ENCODE measurements at places on chromosomes 4 and X.

DNA sequence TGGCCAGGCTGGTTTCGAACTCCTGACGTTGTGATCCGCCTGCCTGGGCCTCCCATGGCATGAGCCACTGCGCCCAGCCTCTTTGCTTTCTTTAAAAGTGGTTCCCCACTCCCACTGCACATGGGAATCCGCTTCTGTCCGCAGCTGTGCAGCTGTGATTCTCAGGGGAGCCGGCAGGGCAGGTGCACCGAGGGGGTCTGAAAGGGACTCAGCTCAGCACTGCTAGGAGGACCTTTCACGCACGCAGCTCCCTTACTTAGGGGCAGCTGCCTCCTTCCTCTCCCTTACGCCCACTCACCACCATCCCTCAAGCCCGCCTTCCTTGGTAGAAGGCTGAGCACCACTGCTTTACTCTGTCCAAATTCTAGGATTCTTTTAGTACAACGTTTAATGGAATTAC, 40.4 kb upstream of the CYP4V2 start:
- DNase-seq: no peak

DNA sequence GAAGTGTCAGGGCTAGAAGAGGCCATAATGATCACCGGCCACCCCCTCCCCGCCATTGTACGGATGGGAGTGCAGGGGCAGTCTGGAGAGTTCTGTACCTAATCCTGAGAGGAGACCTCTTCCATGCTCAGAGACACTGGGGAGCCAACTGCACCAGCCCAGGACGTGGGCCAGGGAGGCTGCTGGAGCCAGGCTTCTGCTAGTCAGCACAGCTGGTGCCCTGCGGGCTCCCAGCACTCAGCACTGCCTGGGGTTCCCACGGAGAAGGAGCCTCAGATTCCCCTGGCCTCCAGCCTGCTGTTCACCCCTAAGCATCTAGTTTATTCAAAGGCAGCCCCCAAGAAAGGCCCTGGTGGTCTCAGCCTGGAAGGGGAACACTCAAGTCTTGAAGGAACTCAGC, 28.8 kb downstream of the ABLIM2 start:
- no peak for DNase-seq

DNA sequence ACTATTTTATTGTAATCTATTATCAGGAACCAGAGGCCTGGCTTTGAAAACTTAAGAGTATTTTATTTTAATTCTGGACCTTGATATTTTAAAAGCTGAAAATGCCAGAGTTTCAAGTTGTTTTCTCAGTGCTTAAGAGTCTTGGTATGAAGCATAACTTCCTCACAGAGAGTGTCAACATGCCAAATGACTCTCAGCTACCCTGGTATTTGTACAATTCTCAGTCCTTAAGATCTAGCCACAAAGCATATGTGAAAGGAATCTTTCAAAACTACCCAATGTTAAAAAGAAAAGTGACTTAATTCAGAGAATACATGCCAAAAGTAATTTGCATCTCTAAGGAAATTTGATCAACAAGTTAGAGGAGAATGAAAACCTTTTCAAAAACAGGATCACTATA, 171.9 kb downstream of the DKK2 start:
- DNase-seq: no peak

GRCh38 chrX:47380268-47380667, 9.9 kb downstream of the ZNF157 start:
- DNase-seq: no peak

- DNase-seq: no peak
These were observed 43.0 kb downstream of the UNC5C start for GRCh38 chr4:95505799-95506198.

DNA sequence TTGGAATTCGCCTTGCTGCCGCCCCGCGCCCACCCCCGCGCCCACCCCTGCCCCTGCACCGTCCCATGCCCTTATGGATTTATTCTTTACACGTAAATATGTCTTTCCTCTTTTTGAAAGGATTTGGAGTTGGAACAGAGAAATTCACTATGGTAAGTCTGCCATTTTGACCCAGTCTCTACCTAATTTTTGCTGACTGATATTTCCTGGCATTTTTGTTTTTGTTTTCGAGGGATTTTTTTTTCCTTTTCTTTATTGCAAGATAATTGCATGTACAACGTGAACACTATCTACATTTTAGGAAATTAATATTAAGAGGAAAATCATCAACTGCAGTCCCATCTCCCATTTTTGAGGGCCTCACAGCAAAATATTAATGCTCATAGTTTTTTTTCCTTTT, 468 bp upstream of the SPIN2B start:
- DNase-seq: no peak

GRCh38 chrX:96692890-96693289, 8.2 kb downstream of the DIAPH2 start:
- DNase-seq: no peak

GRCh38 chrX:45233531-45233930, 32.9 kb upstream of the DIPK2B start:
- DNase-seq: no peak

DNA sequence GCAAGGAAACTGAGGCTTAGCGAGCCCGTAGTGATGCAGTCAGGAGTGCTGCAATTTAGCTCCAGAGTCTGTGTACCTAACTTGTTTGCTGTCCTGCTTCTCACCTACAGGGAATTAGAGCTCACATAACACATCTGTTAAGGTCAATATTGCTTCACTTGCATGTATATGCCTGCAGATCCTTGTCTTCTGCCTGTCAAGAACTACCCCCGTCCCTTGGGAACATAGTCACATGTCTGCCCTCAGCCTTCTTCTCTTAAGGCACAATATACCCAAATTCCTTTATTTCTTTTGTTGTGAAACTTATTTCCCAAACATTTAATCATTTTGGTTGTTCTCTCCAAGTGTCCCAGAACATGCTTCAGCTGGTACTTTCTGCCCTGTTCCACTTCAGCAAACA, 103.3 kb upstream of the LEF1 start:
- DNase-seq: no peak

DNA sequence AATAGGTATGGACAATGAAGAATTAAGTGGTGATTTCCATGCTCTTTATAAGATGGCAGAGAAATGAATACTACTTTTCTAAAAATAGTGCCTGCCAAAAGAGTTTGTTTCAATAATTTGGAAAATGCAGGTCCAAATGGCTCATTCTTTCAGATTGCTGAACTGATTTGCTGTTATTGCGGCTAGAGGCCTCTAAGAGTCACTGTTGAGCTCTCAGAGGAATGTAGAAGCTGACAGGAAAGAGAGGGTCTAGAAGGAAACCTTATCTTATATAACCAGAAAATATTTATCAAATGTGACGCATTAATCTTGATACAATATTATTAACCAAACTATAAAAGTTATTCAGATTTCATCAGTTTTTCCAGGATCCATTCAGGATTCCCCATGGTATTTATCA, 65.7 kb upstream of the PAGE1 start:
- no peak for DNase-seq

DNA sequence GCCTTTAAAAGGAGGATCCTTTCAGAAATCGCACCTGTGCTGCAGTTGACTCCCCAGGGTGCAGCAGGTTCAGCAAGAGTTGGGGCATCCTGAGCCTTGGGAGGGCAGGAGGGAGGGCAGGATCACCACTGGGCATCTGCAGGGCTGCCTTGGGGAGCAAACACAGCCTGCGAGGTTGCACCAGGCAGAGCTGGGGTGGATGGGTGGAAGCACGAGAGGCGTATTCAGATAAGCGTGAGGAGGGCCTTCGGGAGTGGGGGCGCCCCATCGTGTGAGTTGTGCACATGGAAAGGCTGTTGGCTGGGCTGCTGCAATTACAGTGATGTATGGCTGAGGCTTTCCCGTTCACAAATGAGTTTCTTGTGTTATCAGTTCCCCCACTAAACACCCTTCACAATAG, 55.5 kb downstream of the PSAPL1 start:
- no peak for DNase-seq

- DNase-seq: no peak
These were observed 9.4 kb upstream of the NKX1-1 start for GRCh38 chr4:1415681-1415981.

GRCh38 chr4:89660444-89661172, 176.4 kb downstream of the SNCA start:
- DNase-seq: no peak

DNA sequence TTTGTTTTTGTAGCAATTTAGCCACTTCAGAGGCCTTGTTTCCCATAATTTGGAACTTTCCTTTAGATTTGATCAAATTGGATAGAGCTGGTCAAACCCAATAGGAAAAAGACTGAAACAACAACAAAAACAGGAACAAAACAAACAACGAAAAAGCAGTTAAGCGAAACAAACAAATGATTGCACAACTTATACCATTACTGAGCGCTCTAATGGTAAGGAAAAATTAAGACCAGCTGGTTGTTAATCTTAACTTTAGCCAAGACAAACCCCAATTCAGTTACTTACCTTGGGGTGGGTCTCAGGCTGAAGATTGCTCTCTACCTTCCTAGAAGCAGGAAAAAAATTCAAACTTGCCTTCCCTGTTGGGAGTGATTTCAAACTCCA, 38.3 kb downstream of the SPCS3 start:
- no peak for DNase-seq

GRCh38 chr4:156999175-156999517, 27.5 kb upstream of the PDGFC start:
- DNase-seq: no peak

DNA sequence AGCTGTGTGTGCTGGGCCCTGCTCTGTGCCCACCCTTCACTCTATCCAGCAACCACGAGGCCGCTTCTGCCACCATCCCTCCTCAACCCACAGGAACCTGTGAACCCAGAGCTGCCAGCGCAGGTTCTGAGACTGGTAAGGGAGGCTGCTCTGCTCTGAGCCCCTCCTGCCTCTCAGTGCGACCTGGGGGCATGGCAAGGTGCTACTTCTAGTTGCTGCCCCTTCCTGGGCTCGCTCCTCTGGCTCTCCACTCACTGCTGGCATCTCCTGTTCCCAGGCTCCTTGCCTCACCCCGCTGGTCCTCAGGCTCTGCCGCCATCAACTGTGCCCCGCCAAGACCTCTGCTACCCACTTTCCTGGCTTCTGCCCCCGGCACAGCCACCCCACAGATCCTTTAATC, 39.3 kb downstream of the RNF212 start:
- no peak for DNase-seq

- DNase-seq: no peak
These were observed 49.1 kb downstream of the RASGEF1B start for GRCh38 chr4:81422595-81422994.

GRCh38 chr4:182929296-182929695, 12.1 kb upstream of the DCTD start:
- DNase-seq: peak; percentile 64

- DNase-seq: no peak
These were observed 244 bp downstream of the EIF2S3 start for GRCh38 chrX:24055043-24055356.

- DNase-seq: no peak
These were observed 211.7 kb upstream of the AGTR2 start for GRCh38 chrX:115958687-115959359.

DNA sequence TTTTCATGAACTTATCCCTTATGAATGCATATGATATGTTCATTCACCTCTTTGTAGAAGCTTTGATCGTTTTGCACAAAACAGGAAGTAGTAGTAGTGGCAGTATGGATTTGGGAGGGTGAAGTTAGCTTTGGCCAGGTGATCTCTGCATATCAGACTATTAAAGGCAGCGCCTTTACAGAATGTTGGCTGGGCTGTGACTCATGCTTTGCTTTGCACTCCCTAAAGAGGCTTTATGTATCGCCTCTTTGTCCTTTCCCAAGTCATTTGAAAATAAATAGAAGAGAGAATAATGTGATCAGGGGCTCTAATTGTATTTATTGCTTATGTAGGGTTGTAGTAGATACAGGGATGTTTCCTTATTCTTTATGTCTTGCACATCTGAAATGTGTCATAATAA, 50.4 kb downstream of the SHROOM3 start:
- DNase-seq: no peak

- DNase-seq: no peak
These were observed 115.1 kb upstream of the GPM6A start for GRCh38 chr4:175927121-175927520.

GRCh38 chr4:145930592-145930991, 8.0 kb downstream of the ZNF827 start:
- no peak for DNase-seq

All from putamen (tissue), 1 donor.